ENCODE measurements at places on chromosomes 6 and 20.

DNA sequence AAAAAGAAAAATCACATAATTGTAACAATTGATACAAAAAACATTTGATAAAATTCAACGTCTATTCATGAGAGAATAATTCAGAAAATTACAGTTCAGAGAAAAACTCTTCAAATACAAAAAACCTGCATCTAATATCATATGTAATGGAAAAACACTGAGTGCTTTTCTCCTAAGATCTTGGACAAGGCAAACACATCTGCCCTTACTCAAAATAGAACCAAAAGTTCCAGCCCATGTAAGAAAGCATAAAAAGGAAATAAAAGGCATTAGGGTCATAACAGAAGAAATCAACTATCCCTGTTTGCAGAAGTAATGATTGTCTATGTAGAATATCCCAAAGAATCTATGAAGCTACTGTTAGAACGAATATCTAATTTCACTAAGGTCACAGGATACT lies 721.4 kb downstream of the RFPL4B start:
- DNase-seq = peak; percentile 47

DNA sequence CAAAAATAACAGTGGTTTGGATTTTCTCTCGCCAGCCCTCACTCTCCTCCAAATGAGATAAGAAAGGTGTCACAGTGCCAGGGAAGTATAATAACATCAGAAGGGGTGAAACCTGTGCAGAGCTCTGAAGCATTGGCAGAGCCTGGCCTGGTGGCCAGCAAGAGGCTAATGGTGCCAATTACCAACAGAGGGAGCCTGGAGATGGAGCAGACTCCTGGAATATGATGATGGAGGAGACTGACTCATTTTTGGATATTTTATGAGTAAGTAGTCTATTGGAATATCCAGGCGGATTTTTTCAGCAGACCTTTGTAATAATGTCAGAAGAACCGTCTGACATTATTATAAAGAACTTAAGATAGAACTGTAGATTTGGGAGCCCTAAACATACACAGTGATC lies 442.6 kb upstream of the MARCKS start:
- DNase-seq = peak; percentile 85

- DNase-seq = peak; percentile 9
Observed at GRCh38 chr6:41093729-41094128, 21.0 kb downstream of the NFYA start.

GRCh38 chr20:20799716-20800312 lies 87.4 kb upstream of the RALGAPA2 start:
- no peak for DNase-seq

- DNase-seq = peak; percentile 55
Observed at GRCh38 chr20:1934156-1934555, 38.9 kb downstream of the SIRPA start.

DNA sequence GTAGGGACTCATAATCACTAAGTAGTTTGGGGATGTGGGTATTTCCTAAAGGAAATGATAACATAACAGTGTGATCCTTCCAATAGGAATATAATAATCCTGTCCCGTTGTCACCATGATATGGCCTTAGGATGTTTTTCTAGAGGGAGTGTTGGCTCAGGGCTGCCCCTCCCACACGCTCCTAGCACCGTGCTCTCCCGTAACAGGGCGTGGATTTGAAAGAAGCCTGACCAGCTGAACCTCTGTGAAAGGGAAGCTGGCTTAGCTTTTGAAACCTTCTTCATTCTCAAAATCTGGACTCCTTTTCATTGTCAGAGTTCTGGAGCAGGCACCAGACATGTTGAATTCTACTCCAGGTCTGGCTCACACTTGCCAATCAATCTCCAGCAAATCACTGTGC lies 103.4 kb upstream of the SASH1 start:
- no peak for DNase-seq

DNA sequence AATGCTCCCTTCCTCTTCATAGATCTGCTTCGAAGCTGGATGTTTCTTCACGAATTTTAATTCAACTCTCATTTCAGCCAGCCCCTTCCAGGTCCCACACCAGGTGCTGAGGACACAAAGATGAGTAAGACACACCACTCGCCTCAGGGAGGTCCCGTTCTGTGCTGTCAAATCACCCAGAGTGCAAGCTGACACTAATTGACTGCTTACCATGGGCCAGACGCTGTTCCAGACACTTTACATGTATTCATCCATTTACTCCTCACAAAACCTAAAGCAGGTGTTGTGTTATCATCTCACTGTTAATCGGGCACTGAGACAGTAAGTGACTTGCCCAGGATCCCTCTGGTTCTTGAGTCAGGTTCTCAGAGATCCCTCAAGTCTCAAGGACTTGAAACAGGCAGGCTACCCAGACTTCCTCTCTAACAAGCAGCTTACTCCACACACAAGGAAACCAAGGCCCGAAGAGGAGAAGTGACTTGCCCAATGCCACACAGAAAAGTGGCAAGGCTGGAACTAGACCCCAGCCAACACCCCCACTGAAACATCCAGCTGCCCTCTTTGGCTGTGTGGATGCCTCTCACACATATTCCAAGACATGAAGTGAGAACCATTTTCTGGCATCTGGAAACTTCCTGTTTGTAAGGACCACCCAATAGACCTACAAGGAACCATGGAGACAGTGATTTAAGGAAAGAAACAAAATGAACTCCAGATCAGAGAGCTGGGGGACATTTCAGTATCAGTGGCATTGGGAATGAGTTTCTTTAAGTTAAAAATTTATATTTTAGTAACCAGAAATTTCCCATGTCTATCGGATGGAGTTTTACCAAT lies 174.5 kb downstream of the CDC5L start:
- no peak for DNase-seq

DNA sequence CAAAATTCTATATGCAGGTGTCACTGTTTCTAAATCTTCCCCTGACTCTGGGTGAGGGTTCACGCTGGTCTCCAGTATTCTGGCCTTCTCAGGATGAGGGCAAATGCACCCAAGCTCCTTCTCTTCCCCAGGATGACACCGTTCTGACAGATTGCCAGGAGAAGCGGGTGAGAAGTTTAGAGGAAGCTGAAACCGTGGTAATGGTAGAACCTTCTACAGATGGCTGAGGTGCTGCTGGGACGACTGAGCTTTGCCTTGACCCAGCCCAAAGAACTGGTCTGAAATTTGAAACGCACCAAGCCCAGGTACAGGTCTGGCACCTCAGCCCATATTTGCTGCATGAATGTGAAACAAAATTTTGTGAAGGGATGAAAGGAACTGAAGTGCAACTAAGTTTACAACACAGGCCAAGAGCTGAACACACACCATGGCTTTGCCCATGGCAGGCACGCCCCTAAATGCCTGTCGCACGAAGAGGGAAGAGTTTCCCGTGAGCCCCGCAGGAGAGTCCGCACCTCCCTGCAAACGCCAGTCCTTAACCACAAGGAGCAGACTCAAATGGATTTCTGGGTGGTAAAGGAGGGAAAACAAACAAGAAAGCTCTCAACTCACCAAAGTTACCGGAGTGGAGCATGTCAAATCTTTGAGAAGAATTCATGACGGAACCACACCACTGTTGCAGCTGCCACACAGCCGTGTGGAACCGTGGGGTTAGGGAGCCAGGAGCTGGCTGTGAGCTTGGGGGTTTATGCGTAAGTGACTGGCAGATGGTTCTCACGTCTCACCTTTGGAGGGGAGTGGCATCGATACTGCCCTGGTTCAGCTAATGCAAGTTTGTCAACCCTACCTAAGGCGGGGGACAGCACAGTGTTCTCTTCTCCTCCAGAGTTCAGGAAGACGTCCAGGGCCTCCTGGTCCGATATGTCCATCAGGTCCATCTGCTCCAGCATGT lies 138.9 kb downstream of the DTNBP1 start:
- no peak for DNase-seq

DNA sequence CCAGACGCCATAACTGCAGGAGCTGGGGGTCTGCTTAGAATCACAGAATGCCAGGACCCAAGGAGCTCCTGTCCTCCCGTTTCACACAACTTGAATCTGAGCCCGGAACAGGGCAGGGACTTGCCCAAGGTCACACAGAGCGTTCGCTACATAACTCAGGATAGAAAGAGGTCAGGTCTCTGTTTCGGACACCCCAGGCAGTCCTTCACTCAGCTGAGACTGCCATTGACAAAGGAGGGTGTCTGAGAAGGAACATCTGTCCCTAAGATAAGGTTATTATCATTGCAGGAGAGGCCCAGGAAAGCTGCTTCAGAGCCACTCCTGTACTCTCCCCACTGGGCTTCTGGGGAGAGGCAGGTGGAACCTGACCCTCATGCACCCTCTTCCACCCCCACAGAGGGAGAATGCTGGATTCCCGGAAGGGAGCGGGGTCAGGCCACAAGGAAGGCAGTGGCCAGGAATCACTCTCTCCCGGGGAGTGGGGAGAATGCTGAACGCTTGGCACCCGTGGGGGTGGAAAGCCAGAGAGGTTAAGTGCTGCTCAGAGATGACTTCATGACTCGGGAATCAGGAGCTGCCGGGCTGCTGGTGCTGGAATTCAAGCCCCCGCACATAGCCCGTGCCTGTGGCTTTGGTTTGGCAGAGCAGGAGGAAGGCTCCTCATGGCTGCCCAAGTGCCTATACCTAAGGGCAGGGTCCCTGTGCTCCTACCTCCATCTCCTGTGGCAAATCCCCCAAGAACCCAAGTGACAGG lies 10.7 kb downstream of the SDC4 start:
- peak; percentile 91 for DNase-seq

- peak; percentile 31 for DNase-seq
Observed at GRCh38 chr6:31293343-31293742, 21.5 kb upstream of the HLA-C start.

DNA sequence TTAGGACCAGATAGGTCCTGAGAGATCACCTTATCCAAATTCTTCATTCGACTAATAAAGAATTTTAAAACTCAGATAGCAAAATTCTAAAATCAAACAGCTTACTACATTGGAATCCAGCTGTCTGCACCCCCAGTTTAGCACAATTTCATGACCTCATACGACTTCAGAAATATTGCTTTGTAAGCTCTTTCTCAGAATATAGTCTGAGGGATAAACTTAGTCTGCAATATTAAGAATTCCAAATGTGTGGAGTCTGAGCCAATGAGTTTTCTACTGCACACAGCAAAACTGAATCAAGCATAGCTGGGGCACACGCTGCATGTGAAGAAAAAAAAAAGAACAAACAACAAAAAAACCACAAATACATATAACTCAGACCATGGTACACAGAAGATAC lies 541.6 kb upstream of the CHD6 start:
- DNase-seq = no peak

DNA sequence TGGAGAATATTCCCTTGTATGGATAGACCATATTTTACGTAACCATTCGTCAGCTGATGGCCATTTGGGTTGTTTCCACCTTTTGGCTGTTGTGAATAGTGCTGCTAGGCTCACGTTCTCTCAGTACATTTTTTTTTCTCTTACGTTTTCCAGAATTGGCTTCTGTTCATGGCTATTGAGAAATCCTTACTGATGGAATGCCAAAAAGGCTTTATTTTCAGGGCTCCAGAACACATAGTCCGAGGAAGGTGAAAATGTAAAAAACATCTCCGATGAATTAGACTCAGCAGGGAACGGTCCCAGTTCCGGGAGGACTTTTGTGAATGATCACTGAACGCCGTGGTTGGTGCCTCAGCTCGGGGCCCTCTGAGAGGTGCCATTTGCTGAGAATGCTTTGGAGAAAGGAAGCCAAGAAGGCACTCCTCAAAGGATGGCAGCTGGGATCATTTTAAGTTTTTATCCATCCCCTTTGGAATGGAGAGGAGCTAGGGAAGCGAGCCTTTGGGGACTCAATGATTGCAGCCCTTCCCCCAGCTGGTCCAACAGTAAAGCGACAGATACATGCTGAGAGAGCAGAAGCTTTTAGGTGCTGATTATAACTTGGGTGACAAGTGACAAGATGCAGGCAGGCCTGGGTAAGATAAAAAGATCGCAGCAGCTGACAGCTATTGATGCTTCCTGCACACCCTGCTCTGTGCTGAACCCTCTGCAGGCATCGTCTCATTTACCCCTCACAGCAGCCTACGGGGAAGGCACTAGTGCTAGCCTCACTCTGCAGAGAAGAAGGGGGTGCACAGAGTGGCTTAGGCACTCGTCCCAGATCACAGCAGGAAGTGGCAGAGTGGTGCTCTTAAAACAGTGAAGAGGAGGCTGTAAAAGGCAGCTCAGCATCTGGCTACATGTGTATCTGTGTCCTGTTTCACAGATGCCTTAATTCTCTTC lies 133.4 kb upstream of the KCNG1 start:
- DNase-seq = peak; percentile 68

DNA sequence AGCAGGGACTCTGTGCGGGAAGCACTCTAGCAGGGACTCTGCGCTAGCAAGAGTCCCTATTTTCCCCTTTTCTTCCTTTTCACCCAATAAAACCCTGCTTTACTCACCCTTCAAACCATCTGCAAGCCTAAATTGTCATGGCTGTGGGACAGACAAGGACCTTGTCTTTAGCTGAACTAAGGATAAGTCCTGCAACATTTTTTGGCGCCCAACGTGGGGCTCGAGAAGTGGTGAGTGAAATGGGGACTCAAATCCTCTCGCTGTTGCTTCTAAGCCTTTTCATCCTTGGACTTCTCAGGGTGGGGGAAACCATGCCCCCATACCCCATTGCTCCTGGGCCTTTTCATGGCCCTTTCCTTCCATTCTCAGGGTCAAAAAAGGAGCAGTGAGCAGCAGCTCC lies 46.4 kb downstream of the IMPG1 start:
- no peak for DNase-seq

- DNase-seq = no peak
Observed at GRCh38 chr6:1464781-1465370, 75.5 kb downstream of the FOXF2 start.

GRCh38 chr20:34907616-34908469 lies 31.4 kb downstream of the ACSS2 start:
- peak; percentile 75 for DNase-seq

- peak; percentile 67 for DNase-seq
Observed at GRCh38 chr6:12545619-12546409, 170.8 kb upstream of the PHACTR1 start.

DNA sequence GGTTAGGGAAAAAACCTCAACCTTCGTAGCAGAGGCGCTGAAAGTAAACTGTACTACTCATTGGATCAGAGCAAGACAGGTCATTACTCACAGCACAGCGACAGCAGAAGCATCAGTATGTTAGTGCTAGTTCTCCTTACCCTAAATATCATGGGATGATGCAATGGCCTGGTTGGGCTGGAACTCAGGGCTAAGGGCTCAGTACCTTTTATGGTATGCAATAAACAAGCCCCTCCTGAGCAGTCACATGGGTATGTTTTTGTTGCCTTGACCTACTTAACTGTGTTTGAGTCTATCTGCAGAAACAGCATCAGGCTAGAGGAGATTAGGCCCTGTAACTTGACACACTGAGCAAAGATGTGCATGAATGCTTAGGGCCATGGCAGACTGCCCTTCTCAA lies 369.4 kb upstream of the IMPG1 start:
- DNase-seq = no peak

DNA sequence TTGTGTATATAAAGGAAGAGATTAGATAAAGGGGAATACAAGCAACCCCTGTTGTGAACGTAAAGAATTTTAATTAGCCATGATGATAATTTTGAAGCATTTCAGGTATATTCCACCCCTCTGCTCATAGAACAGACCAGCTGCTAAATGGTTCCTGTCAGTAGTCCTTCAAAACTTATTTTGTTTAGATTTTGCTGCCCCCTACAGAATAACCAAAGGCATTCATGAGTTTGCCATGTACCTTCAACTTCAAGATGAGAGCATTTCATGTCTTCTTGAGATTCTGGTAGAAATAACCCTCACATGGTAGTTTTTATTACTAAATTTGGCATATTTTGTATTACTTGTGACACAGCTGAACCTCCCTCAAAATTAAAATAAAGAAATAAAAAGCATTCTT lies 1586.7 kb downstream of the HACE1 start:
- peak; percentile 18 for DNase-seq

GRCh38 chr6:118844915-118845314 lies 49.0 kb upstream of the ASF1A start:
- DNase-seq = no peak

All from adipocyte (in vitro differentiated cells).